EH (cell line): ENCODE measurements at places on chromosomes 12 and 14.

- peak; percentile 38 for DNase-seq
Measured at GRCh38 chr14:32514236-32514635, 185.1 kb downstream of the AKAP6 start.

GRCh38 chr14:59107819-59108218 lies 80.6 kb upstream of the DAAM1 start:
- no peak for DNase-seq

DNA sequence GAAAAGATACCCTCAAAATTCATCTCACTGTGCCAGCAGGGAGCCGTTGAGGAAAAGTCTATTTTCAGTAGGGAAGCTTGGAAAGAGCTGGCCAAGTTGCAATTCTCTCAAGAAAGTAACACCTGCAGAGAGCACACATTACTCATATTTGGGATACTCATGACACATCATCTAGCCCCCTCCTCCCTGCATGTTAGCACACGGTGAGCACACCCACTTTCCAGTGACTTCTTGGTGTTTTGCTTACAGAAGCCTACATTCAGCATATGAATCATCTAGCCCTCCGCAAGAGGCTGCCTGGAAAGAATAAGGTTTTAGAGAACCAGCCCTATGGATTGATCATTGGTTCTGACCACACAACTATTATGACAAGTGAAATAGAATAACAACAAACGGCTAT lies 124.5 kb downstream of the PTPRO start:
- DNase-seq: no peak

- DNase-seq: peak; percentile 97
Measured at GRCh38 chr12:12716793-12717585, at the start of gene CDKN1B. TSS of gene CDKN1B (plus strand) at chr12:12717368. CDS start at chr12:12717840, 472 bp downstream.

GRCh38 chr14:98951521-98952152 lies 320.4 kb downstream of the BCL11B start:
- DNase-seq: no peak

DNA sequence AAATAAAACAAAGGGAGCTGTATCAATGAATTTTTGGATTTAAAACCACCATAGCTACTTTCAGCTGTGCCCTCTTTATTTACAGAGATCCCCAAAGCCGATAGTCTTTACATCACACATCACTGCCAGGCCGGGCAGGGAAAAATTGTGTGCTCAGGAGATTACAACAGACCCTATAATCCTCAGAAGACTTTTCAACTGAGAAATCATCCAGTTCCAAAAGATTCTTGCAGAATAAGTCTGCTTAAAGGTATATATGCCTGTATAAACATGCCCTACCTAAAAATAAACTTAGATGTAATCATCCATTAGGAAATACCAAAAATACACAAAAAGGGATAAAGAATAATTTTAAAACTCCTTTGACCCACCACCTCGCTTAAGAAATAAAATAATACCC lies 70.1 kb upstream of the MAP1LC3B2 start:
- no peak for DNase-seq

- no peak for DNase-seq
Measured at GRCh38 chr12:46442738-46443137, 70.2 kb upstream of the SLC38A2 start.

- no peak for DNase-seq
Measured at GRCh38 chr14:65024957-65025356, 38.3 kb downstream of the FNTB start.

DNA sequence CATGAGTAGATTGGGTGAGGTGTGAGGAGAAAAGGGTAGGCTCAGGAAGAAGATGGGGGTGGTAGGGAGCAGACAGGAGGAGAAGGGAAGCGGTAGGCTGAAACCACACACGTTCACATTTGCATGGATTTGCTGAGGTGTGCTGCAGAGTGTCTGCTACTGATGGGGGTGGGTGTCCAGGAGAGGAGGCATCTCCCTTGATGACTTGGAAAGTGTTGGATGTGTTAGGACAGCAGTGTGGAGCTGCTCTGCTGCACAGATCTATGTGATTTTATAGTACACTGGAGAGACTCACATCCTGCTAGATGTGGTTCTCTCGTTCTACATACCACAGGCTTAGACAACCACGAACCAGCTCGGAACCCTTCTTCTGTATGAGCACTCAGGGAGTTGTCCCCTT lies 9.3 kb downstream of the ZFHX2 start:
- no peak for DNase-seq

- no peak for DNase-seq
Measured at GRCh38 chr12:129635021-129635685, 268.7 kb downstream of the TMEM132D start.
